ENCODE measurements at places on chromosomes 2 and 18.

DNA sequence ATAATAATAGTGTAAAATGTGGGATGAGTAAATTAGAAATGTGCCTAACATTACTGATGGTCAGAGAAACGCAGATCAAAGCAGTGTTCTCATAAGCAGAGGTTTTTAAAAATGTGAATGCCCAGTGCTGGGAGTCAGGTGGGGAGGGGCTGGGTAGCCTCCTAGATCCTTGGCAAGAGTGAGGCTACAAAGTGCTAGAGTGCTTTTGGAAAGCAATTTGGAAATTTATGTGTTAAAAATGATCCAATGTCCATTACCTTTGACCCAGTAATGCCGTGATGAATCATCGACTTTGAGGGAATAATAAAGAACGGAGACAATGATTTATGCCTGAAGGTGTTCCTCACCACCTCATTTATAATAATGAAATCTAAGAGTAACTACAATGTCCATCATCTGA is 44.9 kb upstream of the TWIST2 start:
- no peak for DNase-seq

- DNase-seq: peak; percentile 9
Measured at GRCh38 chr2:70822843-70823242, 2.4 kb upstream of the CLEC4F start.

GRCh38 chr2:217248312-217248935 is 388.6 kb upstream of the TNP1 start:
- no peak for DNase-seq

DNA sequence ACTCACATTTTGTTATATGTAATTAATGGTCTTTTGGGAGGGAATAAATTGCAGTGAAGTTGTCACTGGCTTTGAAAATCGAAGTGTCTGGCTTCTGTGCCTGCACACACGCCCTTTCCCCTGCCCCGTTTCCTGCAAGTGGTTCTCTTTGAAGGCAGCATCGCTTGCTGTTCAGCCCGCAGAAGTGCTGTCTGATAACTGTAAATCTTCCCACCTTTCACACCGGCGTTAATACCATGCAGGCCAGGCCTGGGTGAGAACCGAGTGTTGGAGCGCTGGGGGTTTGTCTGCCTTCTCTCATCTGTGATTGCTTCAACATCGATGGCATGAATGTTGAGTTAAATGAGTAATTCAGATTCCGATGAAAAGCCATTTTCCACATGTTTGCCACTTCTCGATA is 37.9 kb upstream of the RPL31 start:
- peak; percentile 32 for DNase-seq

- no peak for DNase-seq
Measured at GRCh38 chr2:65357095-65357958, 75.1 kb downstream of the SPRED2 start.

Data from CD4-positive, alpha-beta T cell treated with Interleukin-17A for 4 hours (primary cell).